ENCODE measurements at places on chromosomes 2 and 18.

- DNase-seq = no peak
Observed at GRCh38 chr2:185372188-185372587, 366.4 kb upstream of the FSIP2 start.

DNA sequence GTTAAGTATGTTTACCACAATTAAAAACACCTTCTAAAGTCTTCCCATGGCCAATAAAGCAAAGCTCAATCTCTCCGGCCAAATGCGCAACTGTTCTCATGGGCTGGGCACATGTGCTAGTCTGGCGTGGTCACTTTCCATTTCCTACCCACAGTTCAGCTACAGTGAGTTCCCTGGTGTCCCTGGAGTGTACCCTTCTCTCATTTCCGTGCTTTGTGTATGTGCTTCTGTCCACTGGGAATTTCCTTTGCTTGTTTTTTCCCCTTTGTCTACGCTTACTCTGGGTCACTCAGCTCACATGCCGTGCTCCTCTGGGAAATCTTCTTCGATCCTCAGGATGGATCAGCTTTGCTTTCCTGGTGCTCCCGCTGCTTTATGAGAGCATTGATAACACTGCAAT, 69.6 kb upstream of the GYPC start:
- no peak for DNase-seq

DNA sequence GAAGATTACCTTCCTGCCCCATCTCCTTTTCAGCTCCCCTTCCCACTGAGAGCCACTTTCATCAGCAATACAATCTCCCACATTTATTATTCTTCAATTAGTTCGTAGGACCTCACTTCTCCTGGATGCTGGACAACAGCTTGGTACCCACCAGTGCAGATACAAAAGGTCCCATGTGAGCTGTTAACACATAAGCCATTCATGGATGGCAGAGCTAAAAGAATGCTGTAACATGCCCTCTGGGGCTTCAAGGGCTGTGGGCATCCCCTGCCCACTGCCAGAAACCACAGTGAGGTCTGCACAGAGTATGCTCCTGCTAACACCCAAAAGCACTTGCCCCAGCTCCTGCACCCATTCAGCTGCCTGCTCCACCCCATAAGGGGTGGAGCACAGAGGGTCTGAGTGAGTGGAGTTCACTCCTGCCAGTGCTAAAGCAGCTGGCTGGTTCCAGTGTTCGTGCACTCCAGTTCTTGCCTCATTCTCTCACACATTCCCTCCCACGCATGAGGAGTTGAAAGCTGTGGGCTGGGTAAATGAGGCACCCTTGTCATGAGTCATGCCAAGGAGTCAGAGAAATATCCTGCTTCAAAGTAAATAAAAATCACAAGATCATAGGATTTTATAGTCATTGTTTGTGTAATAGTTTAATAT, 305.9 kb upstream of the TMEFF2 start:
- DNase-seq = peak; percentile 28

DNA sequence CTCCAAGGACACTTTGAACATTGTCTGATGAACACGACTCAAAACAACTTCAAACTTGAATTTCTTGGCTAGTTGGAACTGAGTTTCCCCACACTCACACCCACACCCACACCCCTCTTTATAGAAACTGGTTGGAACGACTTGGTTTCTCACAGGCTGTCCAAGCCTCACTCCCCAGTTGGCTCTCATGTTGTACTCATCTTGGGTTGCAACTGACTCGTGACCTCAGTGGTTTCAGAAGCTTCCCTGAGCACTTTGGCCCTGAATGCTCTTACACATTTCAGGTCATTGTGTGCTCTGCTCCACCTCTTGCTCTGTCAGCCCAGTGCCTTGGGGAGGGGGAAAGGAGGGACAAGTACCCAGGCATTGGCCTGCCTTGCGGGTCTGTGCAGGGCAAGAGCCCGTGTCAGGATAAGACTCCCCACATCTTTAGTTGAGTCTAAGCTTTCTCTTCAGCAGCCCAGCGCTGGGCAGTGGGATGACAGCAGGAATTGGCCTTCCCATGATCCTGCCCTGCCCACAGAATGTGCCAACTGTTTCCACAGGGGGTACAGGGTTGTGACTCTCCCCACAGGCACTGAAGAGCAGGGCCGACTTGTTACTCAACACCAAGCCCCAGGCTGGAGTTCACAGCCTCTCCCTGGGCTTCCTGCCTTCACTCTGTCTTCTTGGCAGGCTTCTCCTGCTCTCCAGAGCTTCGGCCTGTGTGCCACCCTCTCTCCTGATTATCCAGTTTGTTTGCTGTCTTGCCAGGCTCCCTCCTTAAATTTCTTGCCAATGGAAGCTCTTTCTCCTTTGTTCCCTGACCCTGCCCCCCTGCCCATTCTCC, 104.6 kb downstream of the RTN4 start:
- DNase-seq = no peak

GRCh38 chr2:23351388-23352141, 33.4 kb upstream of the KLHL29 start:
- peak; percentile 95 for DNase-seq

Measured in SJCRH30 (cell line).